ENCODE measurements at places on chromosomes 4 and X.

DNA sequence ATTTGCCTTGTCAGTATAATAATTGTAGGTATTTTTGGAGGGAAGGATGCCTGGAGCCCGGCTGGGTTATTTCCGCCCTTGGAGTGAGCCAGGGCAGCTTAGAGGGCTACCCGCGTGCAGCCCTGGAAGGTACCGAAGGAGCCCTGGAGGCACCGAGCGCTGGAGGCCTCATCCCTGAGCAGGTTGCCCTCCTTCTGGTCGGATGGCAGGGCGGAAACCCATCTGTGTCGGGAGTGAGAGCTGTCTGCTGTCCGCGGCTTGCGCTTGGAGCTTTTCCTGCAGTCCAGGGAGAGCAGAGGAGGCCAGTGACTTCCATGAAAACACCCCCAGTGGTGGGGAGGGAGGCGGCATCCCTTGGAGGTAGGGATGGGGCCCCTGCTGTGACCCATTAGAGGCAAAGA lies 122.1 kb downstream of the TBL1X start:
- no peak for DNase-seq

DNA sequence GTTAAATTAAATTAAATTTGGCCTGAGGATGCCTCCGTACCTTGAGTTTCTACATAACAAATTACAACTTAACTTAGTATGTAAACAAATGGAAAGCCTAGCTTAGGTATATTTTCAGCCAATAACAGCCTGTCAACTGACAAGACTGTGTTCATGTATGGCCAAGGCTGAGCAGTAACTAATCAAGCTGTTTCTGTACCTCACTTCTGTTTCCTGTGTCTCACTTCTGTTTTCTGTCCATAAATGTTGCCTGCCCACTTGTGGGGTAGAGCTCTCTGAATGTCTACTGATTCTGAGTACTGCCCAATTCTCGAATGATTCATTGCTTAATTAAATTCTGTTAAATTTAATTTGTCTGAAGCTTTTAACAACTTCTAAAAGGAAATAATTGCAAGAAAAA lies 445.2 kb downstream of the PCDH11X start:
- DNase-seq = no peak

- no peak for DNase-seq
Measured at GRCh38 chr4:109930464-109930863, 17.8 kb downstream of the EGF start.

DNA sequence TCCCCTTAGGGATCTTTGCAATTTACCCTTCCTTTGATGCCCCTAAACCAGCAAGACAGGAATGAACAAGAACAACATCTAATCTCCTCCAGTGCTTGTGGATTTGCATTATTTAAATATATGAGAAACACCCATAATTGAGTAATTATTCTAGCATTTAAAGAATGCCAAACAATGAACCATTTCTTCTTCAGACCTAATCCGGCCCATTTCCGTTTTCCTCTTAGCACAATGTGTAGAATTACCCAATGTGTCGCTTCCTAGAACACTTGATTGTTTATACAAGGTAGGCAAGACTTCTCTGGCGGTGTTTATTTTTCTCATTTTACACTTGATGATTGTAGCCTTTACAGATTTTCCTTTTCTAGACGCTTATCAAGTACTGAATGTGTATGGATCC lies 43.5 kb downstream of the CLDN34 start:
- DNase-seq = no peak

DNA sequence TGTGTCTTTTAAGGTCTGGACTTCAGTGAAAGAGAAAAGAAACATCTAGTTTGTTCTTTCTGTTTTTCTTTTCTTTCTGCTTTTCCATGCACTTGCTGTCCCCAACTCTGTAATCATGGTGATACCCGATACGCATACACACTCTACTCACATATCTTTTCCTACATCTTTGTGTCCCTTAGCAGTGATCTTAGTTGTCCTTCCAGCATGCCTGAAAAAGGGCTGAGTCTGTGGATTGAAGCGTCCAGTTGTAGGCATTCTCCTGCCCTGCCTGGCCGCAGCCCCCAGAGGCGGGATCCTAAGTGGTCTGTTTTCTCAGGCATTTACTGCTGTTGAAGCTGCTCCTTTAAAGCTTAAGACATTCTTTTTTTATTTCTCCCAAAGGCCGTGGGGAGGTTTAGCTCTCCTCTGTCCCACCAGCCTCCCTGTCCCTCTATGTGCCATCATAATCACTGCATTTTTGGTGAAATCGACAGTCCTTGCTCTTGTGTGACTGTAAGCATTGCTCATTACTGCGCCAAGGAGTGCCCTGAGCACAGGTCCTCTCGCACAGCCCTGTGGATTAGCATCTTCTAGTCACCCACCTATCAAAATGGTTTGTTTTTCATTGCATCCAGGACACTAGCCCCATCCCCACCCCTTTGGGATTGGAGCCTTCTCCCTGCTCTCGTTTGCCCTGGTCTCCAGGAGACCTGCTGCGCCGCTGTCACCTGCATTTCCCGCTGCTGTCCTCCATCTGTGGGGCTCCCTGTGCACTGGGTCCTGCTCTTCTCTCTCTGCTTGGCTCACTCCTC lies 4.4 kb downstream of the RGS12 start:
- DNase-seq = no peak

- no peak for DNase-seq
Measured at GRCh38 chr4:55469979-55470378, 74.2 kb downstream of the TMEM165 start.

DNA sequence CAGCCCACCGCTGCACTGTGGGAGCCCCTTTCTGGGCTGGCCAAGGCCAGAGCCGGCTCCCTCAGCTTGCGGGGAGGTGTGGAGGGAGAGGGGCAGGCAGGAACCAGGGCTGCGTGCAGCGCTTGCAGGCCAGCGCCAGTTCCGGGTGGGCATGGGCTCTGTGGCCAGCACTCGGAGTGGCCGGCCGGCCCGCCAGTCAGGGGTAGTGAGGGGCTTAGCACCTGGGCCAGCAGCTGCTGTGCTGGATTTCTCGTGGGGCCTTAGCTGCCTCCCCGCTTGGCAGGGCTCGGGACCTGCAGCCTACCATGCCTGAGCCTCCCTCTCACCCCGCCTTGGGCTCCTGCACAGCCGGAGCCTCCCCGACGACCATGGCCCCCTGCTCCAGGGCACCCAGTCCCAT lies 45.2 kb downstream of the RXFP1 start:
- DNase-seq = no peak

DNA sequence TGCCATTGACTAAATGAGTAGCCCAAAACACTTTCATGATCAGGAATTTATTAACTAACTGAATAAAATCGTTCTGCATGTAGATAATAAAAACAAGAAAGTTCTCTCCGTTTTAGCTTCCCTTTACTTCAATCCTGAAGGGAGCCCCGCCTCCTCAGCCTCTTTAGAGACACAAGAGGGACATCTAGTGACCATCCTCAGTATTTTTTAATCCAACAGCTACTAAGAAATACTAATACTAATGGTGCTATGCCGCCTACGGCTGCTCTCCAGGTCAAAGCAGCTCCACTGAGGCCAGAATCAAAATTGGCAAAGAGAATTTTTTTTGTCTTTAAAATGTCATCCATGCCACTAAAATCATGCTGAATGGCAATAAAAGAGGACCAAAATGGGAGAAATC lies 3.2 kb upstream of the PCDH19 start:
- peak; percentile 19 for DNase-seq

DNA sequence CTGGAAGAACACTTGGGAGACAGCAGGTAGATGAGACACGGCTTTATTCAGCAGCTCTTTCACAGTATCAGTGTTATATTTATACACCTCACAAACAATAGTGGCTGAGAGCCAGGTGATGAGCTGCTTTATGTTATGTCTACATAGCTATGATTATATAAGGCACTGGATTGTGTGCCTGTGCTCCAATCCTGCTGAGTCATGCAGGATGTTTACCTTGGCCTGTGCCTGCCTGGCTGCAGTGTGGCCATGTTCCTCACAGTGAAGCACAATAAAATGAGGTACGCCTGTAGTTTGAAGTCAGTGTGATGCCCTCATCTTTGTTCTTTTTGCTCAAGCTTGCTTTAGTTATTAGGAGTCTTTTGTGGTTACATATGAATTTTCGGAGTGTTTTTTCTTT lies 31.3 kb downstream of the CXCL13 start:
- DNase-seq = peak; percentile 20

- DNase-seq = no peak
Measured at GRCh38 chr4:17418010-17418409, 93.9 kb downstream of the QDPR start.

DNA sequence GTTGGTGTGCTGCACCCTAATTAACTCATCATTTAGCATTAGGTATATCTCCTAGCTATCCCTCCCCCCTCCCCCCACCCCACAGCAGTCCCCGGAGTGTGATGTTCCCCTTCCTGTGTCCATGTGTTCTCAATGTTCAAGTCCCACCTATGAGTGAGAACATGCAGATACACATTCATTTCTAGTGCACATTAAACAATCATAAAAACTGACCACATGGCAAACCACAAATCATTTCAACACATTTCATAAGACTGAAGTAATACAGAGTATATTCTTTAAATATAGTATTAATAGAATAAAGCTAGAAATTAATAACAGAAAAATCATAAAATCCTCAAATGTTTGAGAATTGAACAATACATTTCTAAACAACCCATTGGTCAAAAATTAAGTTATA lies 34.1 kb downstream of the PRKG2 start:
- DNase-seq = no peak

- DNase-seq = no peak
Measured at GRCh38 chr4:3508542-3508941, 23.7 kb downstream of the LRPAP1 start.

DNA sequence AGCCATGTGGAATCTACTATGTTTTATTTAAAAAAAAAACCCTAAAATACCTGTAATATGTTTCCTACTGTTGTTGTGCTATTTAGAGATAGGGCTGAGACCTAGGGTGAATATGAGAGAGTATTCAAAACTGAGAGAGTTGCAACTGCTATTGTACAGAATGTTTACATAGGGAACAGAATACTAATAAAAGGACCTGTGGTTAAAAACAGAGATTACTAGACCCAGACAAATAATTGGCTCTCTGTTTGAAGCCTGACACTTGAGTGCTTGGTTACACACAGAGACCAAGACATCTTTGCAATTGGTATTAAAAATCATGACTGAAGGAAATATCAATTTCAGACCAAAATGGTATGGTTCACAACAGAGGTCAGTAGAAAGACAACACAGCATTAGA lies 278.9 kb upstream of the GIMD1 start:
- DNase-seq = peak; percentile 4
